ENCODE measurements at places on chromosomes 1 and 21.

- no peaks in the 10 kb centered on the region for H3K27me3 ChIP-seq
- H3K4me1 ChIP-seq = peaks cover 25% of the 10 kb centered on the region
- no peak overlapping the region for H3K4me3 ChIP-seq
- peak overlapping the region; percentile 52 for H3K27ac ChIP-seq
- H3K36me3 ChIP-seq = peaks cover 66% of the 10 kb centered on the region
These were observed 90.0 kb downstream of the MACF1 start for GRCh38 chr1:39294531-39294930.

GRCh38 chr1:212413902-212414327 lies 771 bp downstream of the PACC1 start:
- peaks cover 28% of the 10 kb centered on the region for H3K36me3 ChIP-seq
- H3K27ac ChIP-seq = peak overlapping the region; percentile 88
- no peak for DNase-seq
- peaks cover 21% of the 10 kb centered on the region for H3K4me1 ChIP-seq
- H3K27me3 ChIP-seq = peaks cover 6% of the 10 kb centered on the region
- peak overlapping the region; percentile 100 for H3K4me3 ChIP-seq

DNA sequence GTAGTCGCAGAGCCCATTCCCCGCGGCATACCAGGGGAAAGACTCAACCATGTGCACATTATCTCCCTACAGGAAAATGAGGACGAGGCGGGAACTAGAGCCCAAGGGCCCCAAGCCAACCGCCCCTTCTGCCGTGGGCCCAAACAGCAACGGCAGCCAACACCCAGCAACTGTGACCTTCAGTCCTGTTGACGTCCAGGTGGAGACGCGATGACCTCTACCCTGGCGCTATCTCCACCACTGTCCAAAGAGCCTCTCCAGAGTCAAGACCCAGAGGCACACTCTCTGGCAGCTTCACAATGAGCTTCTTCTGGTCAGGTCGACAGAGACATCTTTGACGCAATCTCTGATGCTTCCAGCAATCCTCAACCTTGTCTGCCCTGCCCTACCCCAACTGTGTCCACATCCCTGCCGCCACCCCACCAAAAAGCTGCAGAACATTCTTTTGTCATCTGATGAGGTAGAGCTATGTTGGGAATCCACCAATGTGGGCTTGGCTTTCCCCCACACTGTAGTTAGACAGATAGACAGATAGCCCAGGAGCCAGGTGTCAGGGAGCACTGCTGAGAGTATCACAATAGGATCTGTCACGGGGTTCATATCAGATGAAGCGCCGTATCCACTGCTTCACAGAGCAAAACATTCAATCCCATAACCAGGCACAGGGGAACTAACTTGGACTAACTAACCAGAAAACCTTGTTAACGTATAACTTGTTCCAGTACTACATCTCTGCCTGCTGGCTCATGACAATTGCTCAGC lies 37.4 kb upstream of the SRRM1 start:
- H3K27ac ChIP-seq = no peak overlapping the region
- no peak for DNase-seq
- H3K27me3 ChIP-seq = peaks cover 18% of the 10 kb centered on the region
- H3K4me1 ChIP-seq = no peaks in the 10 kb centered on the region
- no peak overlapping the region for H3K4me3 ChIP-seq

DNA sequence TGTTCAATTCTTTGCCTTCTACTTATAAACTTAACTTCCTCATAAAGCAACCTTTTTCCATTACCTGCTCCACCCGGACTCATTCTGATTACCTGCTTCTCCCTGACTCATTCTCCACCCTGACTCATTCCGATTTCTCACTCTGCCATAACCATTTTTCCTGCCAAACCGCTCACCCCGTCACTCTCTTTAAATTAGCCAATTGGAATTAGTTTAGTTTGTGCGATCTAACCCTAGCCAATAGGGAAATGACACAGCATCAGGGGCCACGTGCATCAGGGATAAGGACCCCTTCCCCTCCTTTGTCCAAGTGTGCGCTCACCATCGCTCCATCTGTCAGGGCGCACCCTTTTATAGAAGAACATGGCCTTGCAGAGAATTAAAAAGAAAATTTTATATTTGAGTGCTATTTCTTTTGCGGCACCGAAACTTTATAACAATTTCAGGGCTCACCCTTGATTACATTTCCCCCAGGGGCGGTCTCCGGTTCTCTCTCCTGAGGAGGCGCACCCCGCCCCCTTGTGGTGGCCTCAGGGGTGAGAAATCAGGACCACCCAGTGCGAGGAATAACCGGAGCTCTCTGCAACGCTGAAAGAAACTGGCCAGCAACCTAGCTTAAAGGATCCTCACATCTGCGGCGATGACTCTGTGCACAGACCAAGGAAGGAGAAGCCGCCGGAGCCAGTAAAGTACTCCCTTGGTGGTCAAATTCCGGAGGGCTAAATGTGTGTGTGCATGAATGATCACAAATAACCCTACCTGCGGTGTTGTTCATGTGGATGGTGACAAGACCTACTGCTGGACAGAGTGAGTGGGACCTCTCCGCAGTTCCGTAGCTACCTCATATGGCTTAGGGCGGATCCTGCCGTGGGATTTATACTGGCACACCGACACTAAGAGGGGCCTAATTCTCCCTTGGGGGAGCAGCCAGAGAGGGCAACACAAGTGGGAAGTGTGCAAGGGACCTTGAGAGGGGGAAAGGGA lies 30.3 kb upstream of the CBR3 start:
- peaks cover 4% of the 10 kb centered on the region for H3K36me3 ChIP-seq
- H3K4me1 ChIP-seq = peaks cover 15% of the 10 kb centered on the region
- peaks cover 42% of the 10 kb centered on the region for H3K27me3 ChIP-seq
- H3K4me3 ChIP-seq = peak overlapping the region; percentile 50
- peak overlapping the region; percentile 36 for H3K27ac ChIP-seq
- peak; percentile 28 for DNase-seq

- no peak overlapping the region for H3K27ac ChIP-seq
- H3K36me3 ChIP-seq = peaks cover 44% of the 10 kb centered on the region
- no peaks in the 10 kb centered on the region for H3K27me3 ChIP-seq
- DNase-seq = no peak
These were observed 21.2 kb downstream of the TMEM63A start for GRCh38 chr1:225860876-225861441.

- no peak for DNase-seq
- H3K4me1 ChIP-seq = no peaks in the 10 kb centered on the region
- H3K27ac ChIP-seq = no peak overlapping the region
- no peaks in the 10 kb centered on the region for H3K36me3 ChIP-seq
- H3K4me3 ChIP-seq = no peak overlapping the region
These were observed 372.7 kb downstream of the BRINP3 start for GRCh38 chr1:190104961-190105360.

DNA sequence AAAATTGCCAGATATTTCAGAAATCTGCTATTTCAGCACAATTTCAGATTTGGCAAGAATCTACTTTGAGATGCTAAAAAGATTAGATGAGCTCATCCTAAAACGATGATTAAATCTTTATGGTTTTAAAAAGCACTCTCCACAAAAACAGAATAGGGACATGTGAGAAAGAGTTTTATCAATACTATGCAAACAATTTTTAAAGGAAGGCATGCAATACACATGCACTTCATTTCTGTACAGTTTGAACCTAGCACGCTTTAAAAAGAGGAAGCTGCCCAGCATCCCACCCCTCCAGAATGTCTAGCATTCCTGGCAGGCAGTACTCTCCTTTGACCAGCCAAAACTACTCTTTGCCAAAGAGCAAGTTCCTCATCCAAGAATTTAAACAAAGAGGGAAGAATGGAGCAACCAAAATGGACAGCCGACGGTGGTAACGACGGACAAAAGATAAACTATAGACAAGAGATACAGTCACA lies 1.3 kb downstream of the ARHGAP29 start:
- no peak for DNase-seq
- no peaks in the 10 kb centered on the region for H3K36me3 ChIP-seq
- H3K4me3 ChIP-seq = peak overlapping the region; percentile 46
- H3K27me3 ChIP-seq = peaks cover 72% of the 10 kb centered on the region
- H3K4me1 ChIP-seq = peaks cover 9% of the 10 kb centered on the region

- no peaks in the 10 kb centered on the region for H3K27me3 ChIP-seq
- no peak overlapping the region for H3K4me3 ChIP-seq
- H3K4me1 ChIP-seq = no peaks in the 10 kb centered on the region
- DNase-seq = no peak
These were observed 154.0 kb upstream of the KCNK2 start for GRCh38 chr1:214928574-214928973.

DNA sequence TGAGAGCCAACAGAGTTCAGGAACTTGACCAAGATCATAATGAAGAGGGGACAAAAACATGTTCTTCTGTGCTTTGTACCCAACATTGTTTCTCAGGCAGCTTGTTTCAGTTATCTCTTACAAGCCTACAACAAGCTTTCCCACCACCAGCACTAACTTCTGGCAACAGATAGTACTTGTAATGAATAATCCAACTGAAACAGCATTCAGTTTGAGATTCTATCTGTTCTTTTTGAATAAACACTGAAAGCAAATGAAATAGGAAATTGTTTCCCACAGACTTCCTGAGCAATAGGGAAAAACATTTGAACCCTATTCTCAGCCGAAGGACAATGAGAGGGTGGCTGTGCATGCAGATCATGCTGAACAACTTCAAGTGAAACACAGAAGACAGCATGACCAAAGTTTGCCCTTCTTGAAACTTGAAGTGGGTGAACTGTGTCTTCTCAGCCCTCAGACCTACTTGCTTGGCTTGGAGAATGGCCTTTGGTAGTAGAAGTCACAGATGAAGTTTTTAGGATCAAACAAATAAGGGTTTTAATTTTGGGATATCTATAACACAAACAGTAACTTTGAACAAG lies 11.2 kb upstream of the HOOK1 start:
- no peak for DNase-seq
- no peaks in the 10 kb centered on the region for H3K4me1 ChIP-seq
- no peak overlapping the region for H3K4me3 ChIP-seq
- H3K36me3 ChIP-seq = no peaks in the 10 kb centered on the region
- H3K27ac ChIP-seq = no peak overlapping the region
- H3K27me3 ChIP-seq = peaks cover 19% of the 10 kb centered on the region

DNA sequence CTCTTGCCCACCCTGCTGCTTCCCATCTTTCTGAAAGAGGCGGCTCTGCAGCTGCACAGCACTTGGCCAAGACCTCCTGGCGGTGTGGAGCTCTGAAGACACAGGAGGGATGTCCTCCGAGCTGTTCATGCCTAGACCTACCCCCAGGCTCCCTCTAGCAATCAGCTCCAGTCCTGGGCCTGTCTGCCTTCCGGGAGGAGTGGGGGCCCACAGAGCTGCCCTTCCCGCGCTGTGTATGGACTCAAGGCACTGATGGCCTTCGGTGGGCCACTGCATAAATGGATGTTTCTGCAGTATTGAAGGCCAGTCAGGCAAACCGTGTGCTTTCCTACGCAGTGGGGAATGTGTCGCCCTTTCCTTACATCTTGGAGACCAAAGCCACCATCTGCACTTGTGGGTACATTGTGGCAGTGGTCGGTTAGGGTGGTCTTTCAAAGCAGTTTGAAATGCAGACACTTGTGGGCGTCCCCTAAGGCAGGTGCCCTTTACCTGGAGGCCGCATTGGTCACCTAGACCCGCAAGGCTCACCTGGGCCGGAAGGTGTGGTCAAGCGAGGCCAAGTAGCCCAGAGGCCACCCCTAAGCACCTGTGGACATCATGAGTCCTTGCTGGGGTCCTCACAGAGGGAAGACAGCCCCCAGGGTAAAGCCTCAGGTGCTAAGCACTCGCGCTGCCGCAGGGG lies 912 bp upstream of the PKNOX1 start:
- peaks cover 25% of the 10 kb centered on the region for H3K4me1 ChIP-seq
- peak overlapping the region; percentile 87 for H3K27ac ChIP-seq
- no peak for DNase-seq
- no peaks in the 10 kb centered on the region for H3K27me3 ChIP-seq
- H3K4me3 ChIP-seq = peak overlapping the region; percentile 78

DNA sequence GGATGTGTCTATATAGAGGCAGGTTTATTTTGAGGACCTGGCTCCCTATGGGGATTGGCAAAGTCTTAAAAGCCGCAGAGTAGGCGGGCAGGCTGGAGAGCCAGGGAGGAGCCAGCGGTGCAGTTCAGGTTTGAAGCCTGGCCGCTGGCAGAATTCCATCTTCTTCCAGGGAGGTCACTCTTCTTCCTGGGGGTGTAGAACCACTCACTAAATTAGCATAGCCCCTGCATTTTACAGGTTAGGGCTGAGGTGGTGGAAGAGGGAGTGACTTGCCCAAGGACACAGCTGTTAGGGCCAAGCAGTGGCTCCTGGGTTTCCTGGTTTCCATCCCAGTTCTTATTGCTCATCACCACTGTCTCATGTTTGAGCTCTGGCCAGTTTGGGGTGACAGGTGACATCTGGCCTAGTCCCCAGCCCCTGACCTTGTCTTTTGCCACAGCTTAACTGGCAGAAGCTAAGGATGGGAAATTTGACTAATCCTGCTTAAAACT lies 1.4 kb downstream of the PINK1 start:
- peak overlapping the region; percentile 83 for H3K4me3 ChIP-seq
- no peak for DNase-seq
- no peaks in the 10 kb centered on the region for H3K27me3 ChIP-seq
- peaks cover 10% of the 10 kb centered on the region for H3K4me1 ChIP-seq
- H3K36me3 ChIP-seq = no peaks in the 10 kb centered on the region
- peak overlapping the region; percentile 48 for H3K27ac ChIP-seq

DNA sequence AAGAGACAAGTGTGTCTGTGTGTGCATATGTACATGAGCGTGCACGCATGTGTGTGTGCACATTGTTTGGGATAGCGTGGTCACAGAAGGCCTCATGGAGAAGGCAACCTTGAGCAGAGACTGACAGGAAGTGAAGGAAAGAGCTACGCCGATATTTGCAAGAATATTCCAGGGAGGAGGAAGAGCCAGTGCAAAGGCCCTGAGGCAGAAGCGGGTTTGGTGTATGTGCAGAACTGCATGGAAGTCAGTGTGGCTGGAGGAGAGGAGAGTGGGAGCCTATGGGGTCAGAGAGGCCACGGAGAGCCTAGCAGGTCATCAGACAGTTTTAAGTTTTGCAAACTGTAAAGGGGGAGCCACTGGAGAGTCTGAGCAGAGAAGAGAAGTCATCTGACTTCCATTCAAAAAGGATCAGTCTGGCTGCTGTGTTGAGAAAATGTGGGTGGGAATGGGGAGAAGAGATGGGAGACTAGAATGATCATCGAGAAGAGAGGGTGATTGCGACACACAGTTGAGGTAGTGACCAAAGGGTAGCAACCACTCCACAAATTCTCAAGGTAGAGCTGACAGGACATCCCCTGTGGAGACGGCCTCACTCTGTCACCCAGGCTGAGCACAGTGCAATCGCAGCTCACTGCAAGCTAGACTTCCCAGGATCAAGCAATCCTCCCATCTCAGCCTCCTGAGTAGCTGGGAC lies 3.9 kb downstream of the CELA2B start:
- no peaks in the 10 kb centered on the region for H3K4me1 ChIP-seq
- H3K4me3 ChIP-seq = no peak overlapping the region
- peaks cover 5% of the 10 kb centered on the region for H3K27me3 ChIP-seq
- no peak for DNase-seq

DNA sequence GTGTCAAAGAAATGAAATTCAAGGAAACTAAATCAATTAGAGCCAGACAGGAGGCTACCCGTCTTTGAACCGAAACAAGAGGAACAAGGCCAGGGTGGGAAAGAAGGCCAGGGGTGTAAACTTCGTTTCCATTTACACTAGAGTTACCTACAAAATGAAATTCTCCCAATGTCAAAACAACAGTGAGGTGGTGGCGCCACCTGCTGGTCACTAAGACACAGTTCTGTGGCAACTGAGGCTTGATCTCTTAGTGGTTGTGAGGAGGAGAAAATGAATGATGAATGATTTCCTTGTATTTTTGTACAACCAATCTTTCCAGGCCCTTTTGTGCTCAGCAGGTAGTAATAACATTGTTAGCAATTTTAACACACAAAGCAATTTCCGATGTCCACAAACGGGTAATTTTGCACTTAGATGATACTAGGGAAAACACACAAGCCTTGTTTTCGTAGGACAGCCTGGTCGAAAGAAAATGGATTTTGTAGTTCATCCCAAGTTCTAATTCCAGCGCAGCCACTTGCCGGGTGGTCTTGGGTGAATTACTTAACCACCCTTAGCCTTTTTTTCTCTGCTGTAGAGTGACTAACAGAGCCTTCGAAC lies 54.8 kb upstream of the SOD1 start:
- H3K4me3 ChIP-seq = no peak overlapping the region
- DNase-seq = peak; percentile 39
- H3K27ac ChIP-seq = no peak overlapping the region
